ENCODE measurements at places on chromosomes 7 and 10.

- no peak for DNase-seq
Measured at GRCh38 chr7:74655768-74656440, 1.6 kb upstream of the GTF2I start.

DNA sequence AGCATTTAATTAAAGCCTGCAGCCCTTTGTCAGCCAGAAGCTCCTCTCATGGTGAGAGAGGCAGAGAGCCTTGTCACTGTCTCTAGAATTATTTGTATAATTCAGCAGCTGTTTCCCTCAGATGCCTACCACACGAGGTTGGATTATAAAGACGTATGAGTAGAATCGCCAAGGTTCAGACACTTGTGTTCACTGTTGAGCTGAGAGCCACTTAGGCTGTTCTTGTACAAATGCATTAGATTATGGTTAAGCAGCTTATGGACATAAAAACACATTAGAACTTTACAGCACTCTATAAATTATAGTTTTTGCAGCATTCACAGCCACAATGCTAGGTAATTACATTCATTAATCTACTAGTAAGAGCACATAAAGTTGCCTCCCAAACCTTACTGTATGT is 282.6 kb downstream of the AUTS2 start:
- DNase-seq: no peak

GRCh38 chr7:98949336-98950044 is 71.2 kb downstream of the TRRAP start:
- no peak for DNase-seq

DNA sequence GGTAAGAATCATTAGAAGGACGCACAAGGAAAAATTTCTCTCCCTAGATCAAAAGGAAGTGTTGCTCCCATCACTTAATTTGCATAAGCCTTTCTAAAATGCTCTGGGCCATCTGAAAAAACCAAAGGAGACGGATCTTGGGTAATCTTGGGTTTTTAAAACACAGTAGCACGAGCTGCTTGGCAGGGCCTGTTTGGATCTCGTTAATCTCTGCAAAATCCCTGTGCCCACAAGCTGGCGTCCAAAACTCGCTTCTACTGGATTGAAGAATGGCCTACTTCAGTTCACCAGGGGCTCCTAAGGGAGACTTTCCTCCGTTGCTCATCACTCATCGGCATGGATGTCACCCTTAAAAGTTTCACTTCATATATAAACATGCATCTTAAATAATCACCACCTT is 128.6 kb downstream of the RNF216 start:
- DNase-seq: no peak

DNA sequence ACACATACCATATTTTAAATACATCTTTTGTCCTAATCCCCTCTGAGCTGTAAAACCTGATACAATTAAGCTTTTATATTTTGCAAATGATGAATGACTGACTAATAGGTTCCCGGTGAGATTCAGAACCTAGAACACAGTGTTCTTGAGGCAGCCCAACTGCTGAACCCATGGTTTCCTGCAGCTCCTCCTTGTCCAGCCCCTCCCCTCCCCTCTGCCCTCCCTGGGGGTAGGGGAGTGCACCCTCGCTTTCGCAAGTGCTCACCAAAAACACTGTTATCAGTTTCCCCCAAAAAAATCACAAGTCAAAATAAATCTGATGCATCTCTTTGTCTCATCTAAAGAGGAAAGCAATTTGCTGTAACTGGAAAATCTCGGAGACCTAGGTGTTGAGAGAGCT is 602.8 kb downstream of the KCNMA1 start:
- DNase-seq: no peak

DNA sequence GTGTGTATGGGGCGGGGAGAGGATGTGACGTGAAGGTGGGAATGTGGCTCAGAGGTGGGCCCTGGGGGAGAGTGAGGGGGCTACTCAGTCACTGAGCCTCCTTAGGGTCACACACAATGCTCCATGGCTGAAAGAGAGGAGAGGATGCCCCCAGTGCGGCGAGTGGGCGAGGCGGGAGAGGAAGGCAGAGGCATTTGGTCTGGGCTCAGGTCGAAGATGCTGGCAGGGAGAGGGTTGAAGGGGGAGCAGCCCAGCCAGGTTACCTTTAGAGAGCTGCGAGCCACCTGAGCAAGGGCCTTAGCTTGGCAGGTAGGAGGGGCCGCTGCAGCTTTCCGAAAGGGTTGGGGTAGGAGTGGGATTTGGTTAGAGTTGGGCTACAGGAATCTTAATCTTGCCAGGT is 4.7 kb upstream of the LOXL4 start:
- DNase-seq: no peak

- no peak for DNase-seq
Measured at GRCh38 chr7:71430246-71430645, 298.3 kb downstream of the GALNT17 start.

GRCh38 chr7:143289421-143289820 is 1.3 kb downstream of the CASP2 start:
- no peak for DNase-seq

DNA sequence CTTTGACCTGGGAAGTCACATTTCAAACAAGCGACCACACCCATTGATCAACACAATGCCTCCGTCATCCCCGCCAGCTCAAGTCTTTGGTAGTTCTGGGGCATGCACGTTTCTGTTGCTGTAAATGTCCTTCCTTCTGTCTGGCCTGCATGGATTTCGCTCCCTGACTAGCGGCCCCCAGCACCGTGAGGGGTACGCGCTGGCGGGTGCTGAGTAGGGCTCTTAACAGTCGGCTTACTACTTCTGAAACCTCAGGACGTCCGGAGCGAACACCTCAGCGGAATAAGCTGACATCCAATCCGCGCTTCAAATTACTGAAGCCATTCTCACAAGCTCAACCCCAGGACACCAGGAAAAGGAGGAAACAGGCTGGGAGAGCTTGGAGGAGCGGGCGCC is 505 bp downstream of the NUDCD3 start:
- DNase-seq: peak; percentile 19

DNA sequence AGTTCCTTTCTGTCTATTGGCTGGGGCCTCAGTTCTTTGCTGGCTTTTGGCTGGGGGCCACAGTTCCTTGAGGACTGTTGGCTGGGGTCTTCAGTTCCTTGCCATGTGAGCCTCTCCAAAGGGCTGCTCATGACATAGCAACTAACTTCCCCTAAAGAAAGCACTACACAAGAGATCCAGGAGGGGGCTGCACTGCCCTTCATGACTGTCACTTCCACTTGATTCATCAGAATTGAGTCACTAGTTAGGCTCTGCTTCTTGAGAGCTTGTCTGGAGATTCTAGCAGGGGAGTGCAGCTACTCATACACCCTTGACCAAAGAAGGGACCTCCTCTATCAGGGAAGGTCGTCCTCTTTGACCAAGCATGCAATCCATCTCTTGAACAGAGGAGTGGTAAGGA is 38.0 kb upstream of the MKX start:
- DNase-seq: no peak

- no peak for DNase-seq
Measured at GRCh38 chr10:126123466-126123865, 227.1 kb downstream of the FANK1 start.

DNA sequence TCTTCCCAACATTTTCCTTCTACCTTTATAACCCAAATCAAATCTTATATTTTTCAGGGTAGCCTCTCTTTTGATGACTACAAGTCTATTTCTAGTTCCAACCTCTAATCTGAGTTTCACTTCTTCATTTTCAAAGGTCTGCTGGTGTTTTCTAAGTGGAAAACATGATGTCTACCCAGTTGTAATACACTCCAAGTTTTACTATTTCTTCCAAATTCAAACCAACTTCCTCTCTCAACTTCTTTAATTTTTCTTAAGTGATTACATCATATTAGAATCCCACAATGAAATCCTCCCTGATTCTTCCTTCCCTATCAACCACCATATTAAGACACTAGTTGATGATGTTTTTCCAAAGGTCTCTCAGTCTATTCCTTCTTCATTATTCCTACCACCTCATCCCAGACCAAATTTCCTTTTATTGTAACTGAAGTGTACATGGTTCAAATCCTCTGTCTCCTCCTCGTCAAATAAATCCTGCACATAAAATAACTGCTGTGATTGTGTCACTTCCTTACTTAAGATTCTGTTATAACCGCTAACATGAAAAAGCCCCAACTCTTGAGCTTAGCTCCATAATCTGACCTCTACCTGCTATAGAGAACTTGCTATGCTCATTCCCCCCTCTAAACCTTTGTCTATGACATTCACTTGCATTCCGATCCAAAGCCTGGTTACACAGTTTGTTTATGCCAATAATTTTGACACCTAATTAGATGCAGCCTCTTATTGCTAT is 12.7 kb downstream of the TAS2R38 start:
- DNase-seq: no peak

DNA sequence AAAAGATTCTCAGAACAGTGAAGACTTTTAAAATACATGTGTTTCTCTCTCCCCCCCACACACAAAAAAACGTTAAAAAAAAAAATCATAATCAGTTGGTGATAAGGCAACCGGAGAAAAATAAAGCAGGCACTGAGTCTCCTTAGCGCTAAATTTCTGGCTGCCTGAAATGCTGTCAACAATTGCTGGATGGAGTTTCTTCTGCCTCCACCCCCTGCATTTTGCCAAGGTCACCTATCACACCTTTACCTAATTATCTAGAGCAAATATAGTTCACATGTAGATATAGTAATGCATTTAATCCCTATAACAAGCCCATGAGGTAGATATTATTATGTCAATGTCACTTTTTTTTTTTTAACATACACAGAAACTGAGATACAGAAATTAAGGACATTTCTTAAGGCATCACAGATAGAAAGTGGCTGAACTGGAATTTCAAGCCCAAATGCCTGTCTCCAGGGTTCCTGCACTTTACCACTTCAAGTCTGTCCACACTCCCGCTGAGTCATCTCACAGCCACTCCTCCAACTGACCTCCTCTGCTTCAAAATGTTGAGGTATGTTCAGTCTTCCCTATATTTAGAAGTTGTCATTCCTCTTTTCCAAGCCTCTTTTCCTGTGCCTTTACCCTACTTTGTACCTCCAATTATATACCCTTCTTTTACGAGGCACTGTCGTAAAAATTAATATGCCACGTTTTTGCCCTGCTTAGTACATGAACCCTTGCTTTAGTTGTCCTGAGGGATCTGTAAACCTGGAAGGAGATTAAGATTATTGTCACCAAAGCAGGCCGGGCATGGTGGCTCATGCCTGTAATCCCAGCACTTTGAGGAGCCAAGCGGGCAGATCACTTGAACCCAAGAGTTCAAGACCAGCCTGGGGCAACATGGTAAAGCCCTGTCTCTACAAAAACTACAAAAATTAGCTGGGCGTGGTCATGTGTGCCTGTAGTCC is 72.8 kb upstream of the MPP7 start:
- no peak for DNase-seq

- no peak for DNase-seq
Measured at GRCh38 chr10:133196936-133197758, 32.9 kb upstream of the UTF1 start.

GRCh38 chr7:67267914-67268313 is 271.3 kb downstream of the TYW1 start:
- no peak for DNase-seq

DNA sequence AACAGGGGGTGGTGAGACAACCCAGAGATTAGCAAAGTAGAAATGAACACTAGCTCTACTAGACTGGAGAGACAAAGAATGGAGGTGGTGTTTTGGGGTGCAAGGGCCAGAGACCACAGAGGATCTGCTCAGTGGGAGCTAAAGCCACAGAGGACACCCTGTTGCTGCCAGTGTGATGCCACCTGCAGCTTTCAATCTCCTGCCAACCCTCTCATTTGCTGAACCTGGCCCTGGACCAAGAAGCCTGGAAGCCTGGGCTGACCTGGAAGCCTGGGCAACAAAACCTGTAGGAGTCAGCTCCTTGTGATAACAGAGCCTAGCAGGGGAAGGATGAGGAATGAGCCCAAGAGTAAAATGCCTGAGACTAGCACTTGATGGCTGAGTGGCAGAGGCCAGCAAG is 81.1 kb upstream of the ADO start:
- no peak for DNase-seq

DNA sequence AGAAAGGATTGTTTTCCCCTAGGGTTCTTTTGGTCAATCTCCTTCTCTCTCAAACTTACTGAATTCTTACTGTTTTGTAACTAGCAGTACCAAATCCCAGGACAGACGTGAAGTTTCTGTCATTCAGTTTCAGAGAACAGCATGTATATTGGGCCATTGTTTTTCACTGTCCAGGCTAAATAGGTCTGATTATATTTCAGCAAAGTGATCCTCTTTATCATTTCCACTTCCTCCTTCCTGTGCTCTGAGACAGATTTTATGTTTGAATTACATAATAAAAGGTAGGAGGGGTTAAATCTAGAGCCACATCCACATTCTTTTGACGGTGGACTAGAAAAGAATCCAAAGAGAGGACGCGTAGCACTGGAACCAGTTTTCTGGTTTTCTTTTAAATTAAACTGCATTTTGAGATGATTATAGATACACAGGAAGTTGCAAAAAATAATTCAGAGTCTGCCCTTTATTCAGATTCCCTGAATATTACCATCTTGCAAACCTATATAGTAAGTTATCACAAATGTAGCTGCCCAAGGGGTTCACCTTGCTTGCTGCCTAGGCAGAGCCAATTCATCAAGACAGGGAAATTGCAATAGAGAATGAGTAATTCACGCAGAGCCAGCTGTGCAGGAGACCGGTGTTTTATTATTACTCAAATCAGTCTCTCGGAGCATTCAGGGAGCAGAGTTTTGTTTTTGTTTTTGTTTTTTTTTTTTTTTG is 40.1 kb downstream of the AKR1E2 start:
- DNase-seq: no peak

DNA sequence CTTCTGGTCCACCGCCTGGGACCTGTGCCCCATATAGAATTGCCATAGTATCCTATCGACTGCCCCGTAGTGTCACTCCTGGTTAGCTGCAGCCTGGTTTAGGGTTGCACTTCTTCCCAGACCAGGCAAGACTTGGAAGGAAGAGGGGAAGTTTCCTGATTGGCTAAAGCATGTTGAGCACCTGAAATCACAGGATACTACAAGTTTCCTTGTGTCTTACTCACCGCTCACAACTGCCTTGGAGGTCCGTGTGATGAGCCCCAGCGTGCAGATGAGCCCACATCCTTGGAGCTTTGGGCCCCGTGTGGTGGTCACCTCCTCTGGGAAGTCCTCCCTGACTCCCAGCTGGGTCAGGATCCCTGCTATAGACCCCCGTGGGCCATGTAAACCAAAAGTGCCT is 73.9 kb upstream of the GTF2I start:
- DNase-seq: no peak
